IPS-NIHi11 (cell line): ENCODE measurements at places on chromosomes 12 and 14.

GRCh38 chr12:18402872-18403611, 141.7 kb downstream of the PIK3C2G start:
- no peak for DNase-seq

- DNase-seq: no peak
Observed at GRCh38 chr14:72045271-72045670, 113.0 kb downstream of the RGS6 start.

- no peak for DNase-seq
Observed at GRCh38 chr12:96420277-96420835, 20.1 kb upstream of the CDK17 start.

- no peak for DNase-seq
Observed at GRCh38 chr12:123120452-123121166, 30.3 kb downstream of the PITPNM2 start.
